ENCODE measurements at places on chromosomes 16 and 17. TPM values are rescaled to one million over a fixed set of nuclear protein-coding genes. Genes with fewer than 3 reads are reported as not detected.

NACA2 gene
- total RNA-seq = not detected

RASD1 gene
- 154 TPM for total RNA-seq

DNA sequence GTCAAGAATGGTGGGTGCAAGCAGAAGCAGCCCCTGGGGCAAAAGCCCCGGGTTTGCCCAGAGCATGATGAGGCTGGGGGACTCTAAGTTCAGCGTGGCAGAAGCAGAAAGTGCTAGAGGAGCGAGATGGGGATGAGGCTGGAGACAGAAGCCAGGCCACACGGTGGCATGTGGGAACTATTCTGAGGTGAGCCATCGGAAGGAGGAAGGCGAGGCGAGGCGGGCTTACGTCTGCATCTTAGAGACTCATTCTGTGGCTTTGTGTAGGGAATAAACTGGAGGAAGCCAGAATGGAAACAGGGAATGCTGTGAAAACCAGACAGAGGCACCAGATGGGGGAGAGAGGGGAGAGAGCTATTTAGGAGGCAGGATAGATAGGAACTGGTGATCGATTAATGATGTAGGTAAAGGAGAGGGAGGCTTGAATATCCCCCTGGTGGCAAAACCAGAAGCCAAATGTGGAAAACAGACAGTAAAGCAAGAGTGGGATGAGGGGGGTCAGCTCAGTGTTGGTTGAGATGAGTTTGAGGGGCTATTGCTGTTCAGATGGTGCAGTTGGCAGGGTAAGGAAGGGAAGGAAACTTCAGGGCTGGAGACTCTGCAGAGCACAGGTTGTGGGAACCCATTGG, 3.1 kb upstream of the TNFSF13 start:
- DNase-seq = no peak

GJC1 gene
- total RNA-seq = 43.2 TPM

DNA sequence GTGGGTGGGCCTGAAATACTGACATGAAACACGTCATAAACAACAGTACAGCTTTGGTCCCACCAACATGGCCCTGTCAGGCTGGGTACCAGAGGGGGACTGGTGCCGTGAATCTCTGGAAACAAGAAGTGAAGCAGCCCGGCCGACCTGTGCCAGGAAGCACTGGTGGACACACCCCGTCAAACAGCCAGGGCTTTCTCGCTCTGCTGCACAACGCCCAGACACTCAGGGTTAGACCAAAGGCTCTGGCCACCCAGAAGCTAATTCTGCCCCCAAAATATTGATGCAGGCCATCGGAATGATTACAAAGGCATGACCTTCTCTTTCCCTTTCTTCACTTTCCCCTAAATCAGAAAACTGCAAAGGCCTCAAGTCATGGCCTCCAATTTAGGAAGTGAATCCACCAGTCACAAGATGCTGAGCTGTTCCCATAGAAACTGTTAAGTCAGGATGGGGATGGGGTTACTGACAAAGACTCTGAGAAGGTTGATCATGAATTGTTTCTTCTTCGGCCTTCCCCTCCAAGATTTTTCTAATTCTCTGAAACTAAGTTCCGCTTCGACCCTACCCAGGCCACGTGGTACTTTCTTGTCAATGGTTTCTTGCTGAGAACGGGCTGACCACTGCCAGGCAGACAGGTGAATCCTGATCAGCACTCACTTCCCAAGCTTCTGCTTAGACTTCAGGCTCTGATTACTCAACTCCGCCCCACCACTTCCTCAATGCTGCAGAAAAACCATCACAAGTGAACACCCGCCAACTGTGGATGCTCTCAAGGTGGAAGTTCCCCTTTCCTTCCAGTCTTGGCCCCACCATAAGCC, 6.7 kb downstream of the PITPNA start:
- no peak for DNase-seq

GRCh38 chr16:37511-37910, 15.9 kb downstream of the POLR3K start:
- no peak for DNase-seq
